Glomerular endothelial cell (primary cell): ENCODE measurements at places on chromosomes 3 and 15.

DNA sequence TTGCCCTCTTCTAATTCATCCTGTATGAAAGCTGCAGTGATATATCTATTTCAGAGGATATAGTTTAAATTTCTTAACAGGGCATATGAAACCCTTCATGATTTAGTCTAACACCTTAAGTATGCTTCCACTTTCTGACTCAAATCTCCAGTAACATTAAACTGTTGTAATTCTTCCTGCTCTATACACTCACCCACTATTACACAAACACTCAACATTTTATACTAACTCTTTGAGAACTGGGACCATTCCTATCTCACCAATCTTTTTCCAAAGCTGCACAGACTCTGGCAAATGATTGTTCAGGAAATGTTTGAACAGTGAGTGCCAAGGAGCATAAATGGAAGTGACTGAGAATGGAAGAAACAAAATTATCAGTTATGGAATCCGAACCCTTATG lies 560.4 kb upstream of the DPPA4 start:
- no peak for DNase-seq

DNA sequence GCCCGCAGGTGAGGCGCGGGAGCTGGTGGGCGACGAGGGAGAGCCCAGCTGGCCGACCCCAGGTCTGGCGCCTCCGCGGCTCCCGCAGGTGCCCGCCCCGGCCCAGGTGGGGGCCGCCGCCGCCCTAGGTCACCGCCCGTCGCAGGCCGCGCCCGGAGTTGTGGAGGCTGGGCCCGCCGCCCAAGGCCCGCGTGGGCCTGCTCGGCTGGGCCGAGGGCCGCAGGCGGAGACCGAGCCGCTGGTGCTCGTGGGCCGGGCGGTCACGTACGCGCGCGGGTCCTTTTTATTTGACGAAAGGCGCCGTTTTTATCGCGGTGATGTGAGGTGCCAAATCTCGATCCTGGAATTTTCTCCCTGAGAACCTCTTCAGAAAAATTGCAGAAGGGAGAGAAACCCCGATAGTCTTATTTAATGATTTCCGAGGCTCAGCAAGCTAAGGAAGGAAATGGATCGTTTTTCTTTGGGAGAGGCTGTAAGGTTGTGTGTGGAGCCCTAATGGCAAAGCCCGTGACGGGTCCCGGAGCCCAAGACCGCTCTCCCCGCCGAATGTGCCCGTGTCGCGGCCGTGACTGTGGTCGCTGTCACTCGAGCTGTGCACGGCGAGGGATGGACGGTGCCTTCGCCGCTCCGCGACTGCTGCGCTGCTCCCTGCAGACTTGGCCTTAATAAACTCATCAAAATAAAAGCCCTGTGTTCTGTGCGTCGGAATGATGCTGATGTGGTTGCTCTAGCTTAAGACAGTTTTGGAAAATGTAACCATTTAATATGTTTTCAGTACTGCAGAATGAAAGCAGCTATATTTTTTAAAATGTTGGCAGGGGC lies 612 bp downstream of the APPL1 start:
- DNase-seq: no peak

- DNase-seq: no peak
Observed at GRCh38 chr3:12454076-12454815, 30.0 kb upstream of the TSEN2 start.

GRCh38 chr3:143464850-143465249 lies 345.3 kb downstream of the CHST2 start:
- DNase-seq: no peak

GRCh38 chr15:52232327-52232726 lies 41.1 kb upstream of the GNB5 start:
- no peak for DNase-seq

DNA sequence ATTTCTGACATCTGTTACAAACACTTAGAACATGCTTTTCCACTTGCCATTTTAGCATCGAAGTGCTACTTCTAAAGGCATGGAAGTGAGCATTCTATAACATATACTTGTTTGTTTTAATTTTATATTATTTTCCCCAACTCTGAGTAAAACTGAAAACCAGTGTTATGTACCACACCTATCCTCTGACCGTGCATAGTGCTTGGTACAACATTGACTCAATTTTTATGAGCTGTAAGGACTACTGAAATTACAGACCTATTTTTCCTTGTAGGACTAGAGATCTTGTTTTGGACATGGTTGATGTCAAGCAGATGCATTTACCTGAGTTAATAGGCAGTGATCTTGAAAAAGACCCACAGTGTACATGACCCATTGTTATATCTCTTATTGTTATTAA lies 51.5 kb upstream of the CCNB2 start:
- no peak for DNase-seq

GRCh38 chr15:83533410-83533962 lies 86.3 kb downstream of the SH3GL3 start:
- no peak for DNase-seq

GRCh38 chr3:102444101-102444500 lies 9.3 kb downstream of the ZPLD1 start:
- DNase-seq: no peak

DNA sequence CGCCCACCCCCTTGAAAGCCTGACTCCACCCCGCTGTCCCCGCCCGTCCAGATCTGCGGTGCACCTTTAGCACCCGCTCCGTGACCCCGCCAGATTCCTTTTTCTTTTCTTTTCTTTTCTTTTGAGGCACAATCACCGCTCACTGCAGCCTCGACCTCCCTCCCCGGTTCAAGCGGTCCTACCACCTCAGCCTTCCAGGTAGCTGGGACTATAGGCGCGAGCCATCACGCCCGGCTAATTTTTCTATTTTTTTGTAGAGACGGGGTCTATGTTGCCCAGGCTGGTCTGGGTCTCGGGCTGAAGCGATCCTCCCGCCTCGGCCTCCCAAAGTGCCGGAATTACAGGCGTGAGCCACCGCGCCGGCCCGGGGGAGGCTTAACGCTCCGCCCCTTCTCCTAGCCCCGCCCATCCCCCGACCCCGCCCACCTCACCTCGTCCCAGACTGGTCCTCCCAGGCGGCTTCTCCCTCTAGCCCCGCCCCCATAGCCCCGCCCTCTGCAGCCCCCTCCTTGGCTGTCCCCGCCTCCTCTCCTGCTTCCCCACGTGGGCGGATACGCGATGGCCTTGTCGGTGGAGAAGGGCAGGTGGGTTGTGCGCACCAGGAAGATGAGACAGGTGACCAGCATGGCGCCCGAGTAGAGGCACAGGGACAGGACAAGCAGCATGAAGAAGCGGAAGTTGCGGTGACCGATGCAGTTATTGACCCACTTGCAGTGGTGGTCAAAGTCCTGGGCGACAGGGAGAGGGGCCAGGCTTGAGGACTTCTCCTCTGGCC lies 3.2 kb downstream of the ZDHHC19 start:
- no peak for DNase-seq

DNA sequence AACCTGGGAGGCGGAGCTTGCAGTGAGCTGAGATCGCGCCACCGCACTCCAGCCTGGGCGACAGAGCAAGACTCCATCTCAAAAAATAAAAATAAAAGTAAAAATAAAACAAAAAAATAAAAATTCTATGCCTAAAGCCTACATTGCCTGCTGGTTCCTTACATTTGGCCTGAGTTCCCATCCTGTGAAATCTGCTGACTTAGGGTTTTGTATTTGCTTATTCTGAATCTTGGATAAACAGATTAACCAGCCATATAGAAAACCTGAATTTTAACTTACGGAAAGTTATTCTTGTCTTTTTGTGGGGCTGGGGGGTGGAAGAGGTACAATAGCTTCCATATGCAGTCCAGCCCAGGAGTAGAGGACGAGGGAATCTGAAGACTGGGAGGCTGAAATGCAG lies 73.7 kb upstream of the UMPS start:
- no peak for DNase-seq

DNA sequence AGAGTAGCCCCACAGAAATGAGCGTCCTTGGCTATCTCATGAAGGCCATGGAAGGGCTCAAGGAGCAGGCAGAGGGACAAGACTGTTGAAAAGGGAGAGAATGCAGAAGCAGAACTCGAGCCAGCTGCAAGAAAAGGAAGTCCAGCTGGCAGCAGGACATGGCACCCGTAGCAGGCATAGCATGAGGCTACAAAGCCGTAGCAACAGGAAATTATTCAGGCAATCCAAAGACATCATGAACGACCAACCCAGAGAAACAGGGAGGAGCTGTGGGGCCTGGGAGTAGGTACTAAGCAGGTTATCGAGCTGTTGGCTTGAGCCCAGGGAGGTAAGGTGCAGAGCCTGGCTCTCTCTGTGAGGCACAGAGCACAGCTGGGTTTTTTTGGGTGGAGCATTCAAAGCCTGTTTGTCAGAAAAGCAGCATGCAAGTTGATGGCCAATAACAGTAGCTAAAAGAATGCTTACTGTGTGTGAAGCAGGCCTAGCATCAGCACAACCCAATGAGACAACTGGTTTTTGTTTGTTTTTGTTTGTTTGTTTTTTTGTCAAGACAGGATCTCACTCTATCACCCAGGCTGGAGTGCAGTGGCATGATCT lies 144.0 kb upstream of the SMAD3 start:
- DNase-seq: no peak

- no peak for DNase-seq
Observed at GRCh38 chr15:84631706-84632272, 22.3 kb downstream of the WDR73 start.

DNA sequence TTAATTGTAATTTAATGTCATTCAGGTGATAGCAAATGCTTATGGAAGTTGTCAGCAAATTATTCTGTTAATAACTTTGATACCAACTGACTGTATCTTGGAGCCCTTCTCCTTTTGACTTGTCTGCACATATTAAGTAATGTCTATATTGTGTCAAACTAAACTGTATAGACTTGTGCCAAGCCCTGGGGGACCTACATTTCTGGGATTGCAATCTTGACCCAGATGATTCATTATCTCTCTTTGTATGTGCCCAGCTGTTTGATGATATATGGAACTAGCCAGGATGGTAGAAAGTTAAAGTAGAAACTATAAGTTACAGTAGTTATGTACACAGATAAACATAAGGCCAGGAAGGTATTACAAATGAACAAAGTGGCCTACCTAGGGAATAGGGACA lies 402.8 kb upstream of the RARB start:
- DNase-seq: no peak

- DNase-seq: no peak
Observed at GRCh38 chr3:65689436-65689835, 349.3 kb downstream of the MAGI1 start.

- peak; percentile 50 for DNase-seq
Observed at GRCh38 chr3:141796889-141797781, 33.9 kb downstream of the GRK7 start.

DNA sequence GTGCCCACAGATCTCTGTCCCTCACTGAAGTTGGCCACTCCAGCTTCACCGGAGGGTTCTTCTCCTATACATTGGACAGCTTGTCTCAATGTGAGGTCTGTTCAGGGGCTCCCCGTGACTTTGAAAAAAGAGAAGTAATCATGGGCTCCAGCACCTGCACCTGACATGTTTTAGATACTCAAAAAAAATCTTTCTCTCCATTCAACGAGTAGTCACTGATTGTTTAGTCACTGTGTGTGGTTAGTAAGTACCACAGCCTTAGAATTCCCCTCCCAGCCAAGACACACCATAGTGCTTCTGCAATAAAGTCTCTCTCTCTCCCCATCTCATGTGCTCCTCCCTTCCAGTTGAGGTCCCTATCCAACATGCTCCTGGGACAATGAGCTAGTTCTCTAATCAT lies 18.6 kb downstream of the CCR9 start:
- DNase-seq: no peak

GRCh38 chr3:170534227-170534626 lies 51.6 kb downstream of the SLC7A14 start:
- DNase-seq: no peak

DNA sequence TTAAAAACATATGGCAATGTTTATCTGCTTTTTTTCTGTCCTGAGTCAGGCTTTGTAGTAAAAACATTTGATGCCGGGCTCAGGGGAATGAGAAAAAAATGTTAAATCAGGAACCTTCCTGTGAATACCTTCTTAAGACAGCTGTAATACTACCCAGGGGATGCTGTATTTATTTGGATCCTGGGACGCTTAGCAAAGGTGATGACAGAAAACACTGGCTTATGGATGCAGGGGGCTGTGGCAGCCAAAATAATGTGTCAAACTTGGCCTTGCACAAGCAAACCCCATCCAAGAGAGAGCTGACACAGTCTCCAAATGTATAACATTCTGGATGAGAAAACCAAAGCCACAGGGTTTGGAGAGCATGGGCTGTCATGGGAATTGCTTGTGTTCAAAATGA lies 438.2 kb upstream of the PROK2 start:
- no peak for DNase-seq

DNA sequence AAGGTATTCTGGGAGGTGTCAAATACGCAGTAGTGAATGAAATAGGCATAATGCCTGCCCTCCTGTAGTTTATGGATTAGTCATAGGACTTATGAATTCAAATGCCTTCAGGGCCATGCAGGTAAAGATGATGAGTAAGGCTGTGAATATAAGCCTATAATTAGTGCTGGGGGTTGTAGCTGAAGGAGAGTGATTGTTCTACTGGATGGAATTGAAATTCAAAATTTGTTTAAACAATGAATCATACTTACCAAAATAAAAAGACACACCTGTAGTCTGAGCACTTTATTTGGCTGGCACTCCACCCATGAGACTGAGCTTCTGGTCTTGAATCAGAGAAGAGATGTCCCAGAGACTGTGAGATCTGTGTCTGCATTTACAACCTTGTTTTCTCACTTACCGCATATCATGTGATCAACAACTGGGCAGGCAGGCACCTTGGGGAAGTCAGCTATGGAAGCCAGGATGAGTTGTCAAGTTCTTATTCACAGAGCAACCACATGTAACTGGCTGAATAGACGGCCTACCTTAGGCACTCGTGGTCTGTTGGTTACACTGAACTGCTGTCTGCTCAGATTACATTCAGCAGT lies 291.8 kb downstream of the NAALADL2 start:
- no peak for DNase-seq

DNA sequence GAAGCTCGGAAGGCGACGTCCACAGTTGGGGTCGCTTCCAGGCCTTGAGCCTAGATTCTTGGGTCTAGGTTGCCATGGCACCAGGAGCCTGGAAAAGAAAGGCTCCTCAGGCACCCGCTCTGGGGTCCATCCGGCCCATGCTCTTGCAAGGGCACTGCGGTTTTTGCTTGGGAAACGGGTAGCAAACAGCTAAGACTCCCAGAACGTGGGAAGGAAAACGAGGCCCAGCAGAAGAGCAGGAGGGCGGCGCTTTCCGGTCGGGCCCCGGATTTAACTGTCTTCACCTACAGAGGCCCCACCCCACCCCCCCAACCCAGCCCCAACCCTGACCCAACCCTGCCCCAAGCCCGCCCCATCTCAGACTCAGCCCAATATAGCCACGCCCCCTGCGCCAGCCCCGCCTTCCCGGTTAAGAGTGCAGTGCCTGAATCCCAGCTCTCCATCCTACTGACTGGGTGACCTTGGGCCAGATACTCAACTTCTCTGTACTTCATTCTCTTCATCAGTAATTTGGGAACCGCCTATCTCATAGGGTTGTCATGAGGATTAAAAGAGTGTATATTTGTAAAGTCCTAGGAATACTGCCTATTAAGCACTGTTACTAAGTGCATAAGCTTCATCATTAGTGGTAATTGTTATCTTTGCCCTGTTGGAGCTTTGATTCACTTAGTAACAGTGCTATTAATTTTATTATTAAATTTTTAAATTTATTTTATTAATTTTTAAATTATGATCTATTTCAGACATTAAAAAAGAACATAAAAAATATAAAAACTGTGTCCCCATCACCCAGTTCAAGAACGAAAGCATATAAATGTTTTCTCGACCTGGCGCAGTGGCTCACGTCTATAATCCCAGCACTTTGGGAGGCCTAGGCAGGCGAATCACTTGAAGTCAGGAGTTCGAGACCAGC lies 28.4 kb upstream of the SMAD6 start:
- no peak for DNase-seq

- DNase-seq: no peak
Observed at GRCh38 chr3:169699070-169699469, 35.6 kb upstream of the MECOM start.

GRCh38 chr15:44075535-44075934 lies 119.5 kb downstream of the FRMD5 start:
- no peak for DNase-seq
